ENCODE measurements at places on chromosomes 5 and 9.

DNA sequence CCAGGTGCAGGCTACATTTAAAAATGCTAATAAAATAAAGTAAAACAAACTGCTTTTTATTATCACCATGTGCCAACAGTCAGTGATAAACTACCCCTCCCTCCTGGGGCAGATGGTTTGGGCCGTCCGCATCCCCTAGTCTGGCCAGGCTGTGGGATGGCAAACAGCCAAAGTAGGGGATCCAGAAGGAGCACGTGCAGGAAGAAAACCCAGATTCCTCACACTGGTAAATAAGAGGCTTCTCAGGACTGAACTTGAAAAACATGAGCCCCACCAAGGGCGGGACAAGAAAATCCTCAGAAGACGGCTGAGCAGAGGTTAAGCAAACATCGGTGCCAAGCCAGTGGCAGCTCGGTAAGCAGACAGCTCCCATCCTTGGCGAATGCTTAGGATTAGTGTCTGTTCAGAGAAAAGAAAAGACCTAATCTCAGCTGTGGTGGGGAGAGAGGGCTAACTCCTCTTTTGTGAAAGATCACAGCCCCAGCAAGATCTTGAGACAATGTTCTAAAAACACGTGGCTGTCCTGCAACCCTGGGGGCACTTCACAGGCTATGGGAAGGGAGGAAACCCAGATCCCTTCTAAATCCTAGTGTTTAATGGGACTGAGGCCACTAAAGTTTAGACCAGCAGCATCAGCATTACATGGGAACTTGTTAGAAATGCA, 46.5 kb upstream of the GDNF start:
- no peak for DNase-seq

- DNase-seq = no peak
Observed at GRCh38 chr9:95641586-95641985, 124.8 kb upstream of the PTCH1 start.

DNA sequence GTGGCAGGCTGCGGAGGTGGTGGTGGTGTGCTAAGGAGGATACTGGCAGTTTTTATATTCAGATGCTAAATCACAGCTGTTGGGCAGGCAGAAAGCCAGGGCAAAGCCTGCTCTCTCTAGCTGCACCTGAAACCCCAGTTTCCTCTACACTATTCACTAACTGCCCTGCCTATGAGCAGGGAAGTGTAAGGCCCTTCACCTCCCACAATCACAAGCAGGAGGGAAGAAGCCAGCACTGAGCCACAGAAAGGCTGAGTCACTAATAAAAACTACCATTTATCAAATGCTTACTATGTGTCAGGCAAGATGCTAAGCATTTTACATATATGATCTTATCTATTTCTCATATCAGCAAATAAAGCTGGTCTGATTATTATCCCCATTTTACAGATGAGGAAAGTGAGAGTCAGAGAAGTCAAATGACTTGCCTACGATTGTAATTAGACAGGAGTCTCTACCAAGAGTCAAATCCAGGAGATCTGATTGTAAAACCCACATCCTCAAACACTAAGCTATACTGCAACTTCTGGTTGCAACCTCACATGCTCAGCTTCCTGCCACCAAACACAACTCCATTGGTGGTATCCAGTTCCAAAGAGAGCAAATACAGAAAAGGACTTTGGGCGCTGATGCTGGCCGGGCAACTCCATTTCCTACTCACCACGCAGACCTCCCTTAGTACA, 17.7 kb upstream of the IL6ST start:
- peak; percentile 14 for DNase-seq

DNA sequence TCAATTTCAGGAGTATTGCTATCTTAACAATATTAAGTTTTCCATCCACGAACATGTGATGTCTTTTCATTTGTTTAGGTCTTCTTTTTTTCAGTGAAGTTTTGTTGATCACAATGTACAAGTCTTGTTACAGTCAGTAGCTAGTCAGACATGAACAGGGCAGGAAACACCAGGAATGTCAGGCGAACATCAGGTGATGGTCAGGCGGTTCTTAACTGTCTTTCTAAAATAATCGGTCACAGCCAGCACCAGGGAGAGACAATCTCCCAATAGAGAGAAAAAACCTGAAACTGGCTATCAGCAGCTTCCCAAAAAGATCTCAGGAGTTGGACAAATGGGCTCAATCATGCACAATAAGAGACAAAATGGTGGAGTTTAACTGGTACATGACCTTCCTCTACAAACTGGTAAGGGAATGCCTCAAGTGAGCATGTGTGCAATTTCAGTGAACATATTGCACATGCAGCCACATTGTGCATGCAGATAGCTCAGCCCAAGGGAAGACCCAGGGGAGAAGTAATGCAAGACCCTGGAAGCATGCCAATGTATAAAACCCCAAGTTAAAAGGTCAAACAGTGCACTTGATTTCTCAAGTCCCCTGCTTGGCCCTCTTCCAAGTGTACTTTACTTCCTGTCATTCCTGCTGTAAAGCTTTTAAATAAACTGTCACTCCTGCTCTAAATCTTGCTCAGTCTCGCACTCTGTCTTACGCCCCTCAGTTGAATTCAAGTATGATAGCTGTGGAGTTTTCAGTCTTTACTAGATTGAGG, 176.1 kb upstream of the RASEF start:
- peak; percentile 28 for DNase-seq

- DNase-seq = peak; percentile 79
Observed at GRCh38 chr5:135456238-135457099, 4.3 kb upstream of the TIFAB start.

DNA sequence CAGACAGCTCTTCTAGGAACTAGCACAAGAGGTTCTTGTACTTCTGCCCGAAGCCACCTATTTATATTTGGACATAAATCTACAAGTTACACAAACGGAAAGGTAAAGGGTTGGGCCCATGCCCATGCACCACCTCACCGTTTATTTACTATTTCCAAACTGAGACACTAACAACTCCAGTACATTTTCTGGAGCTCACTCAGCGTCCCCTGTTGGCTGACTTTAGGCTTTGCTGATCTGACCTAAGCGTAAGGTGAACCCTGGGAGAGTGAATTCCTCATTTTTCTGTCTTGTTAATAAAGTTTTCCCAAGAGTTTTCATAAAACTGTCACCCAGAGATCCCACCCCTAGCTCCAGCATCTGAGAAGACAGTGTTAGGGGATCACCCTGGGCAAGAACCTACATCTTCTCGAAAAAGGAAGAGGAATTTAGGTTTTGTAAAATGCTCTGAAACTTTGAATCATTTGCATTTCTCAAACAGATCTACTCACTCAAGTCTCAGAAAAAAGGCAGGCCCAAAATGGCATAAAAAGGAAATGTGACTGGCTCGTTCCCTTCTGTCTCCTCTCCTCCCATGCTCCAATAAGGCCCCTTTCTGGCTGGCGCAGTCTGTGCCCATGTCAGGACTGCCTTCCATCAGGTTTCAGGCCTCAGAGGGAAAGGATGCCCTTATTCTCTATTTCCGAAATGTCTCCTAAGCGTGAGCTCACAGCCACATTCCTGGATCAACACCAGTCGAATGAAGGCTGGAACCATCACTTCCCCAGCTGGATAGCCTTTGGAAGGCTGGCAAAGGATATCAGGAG, 201.3 kb downstream of the FANCC start:
- no peak for DNase-seq
